Activated T-cell treated with anti-CD3 and anti-CD28 coated beads for 4 hours (primary cell): ENCODE measurements at places on chromosomes 12 and 14.

DNA sequence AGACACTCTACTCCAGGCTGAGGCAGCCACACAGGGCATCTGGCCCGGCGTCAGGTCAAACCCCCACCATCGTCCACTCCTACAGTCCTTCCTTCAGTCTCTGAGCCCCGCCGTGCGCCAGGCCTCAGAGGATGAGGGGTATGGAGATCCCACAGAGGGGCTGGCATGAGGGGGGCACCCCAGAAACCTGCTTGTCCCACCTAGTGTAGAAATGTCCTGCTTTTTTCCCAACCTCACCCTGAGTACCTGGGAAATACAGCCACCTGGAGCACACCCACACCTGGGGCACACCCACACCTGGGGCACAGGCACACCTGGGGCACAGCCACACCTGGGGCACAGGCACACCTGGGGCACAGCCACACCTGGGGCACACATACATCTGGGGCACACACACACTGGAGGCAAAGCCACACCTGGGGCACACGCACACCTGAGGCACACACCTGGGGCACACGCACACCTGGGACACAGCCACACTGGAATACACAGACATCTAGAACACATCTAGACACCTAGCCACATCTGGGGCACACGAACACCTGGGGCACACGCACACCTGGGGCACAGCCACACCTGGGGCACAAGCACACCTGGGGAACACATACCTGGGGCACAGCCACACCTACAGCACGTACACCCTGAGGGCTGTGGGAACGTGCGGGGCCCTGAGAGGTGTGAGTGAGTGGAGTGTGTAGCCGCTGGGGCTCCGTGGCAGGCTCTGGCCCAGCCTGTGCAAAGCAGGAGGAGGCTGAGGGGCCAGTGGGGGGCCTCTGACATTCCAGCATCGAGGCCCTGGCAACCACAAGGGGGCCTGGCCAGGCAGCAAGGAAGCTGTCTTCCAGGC, 18.4 kb downstream of the AKT1 start:
- DNase-seq: no peak

DNA sequence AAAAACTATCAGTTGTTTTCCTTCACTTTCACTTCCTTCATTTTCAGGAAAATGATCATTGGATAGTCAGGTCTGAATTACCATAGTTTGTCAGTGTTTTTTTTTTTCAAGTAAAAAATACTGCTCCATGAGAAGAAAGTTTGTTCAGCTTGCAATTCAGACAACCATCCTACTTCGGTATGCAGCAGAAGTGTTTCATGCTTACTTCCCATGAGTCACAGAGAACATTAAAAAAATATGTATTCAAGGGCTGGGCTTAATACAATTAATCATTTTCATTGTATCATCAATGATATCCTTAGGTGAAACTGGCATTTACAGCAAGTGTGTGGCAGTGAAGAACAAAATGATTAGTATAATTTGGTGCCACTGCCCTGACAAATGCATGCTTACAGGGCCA, 21.6 kb downstream of the PYM1 start:
- DNase-seq: no peak

GRCh38 chr14:81147140-81147897, 73.4 kb downstream of the GTF2A1 start:
- no peak for DNase-seq

- DNase-seq: no peak
Observed at GRCh38 chr12:43578782-43579181, 26.8 kb upstream of the ADAMTS20 start.

GRCh38 chr14:105711841-105712460, 185.6 kb downstream of the TMEM121 start:
- no peak for DNase-seq
